ENCODE measurements at places on chromosomes 1 and 21.

- DNase-seq, result no peak
Measured at GRCh38 chr1:29365906-29366670, 129.8 kb downstream of the PTPRU start.

DNA sequence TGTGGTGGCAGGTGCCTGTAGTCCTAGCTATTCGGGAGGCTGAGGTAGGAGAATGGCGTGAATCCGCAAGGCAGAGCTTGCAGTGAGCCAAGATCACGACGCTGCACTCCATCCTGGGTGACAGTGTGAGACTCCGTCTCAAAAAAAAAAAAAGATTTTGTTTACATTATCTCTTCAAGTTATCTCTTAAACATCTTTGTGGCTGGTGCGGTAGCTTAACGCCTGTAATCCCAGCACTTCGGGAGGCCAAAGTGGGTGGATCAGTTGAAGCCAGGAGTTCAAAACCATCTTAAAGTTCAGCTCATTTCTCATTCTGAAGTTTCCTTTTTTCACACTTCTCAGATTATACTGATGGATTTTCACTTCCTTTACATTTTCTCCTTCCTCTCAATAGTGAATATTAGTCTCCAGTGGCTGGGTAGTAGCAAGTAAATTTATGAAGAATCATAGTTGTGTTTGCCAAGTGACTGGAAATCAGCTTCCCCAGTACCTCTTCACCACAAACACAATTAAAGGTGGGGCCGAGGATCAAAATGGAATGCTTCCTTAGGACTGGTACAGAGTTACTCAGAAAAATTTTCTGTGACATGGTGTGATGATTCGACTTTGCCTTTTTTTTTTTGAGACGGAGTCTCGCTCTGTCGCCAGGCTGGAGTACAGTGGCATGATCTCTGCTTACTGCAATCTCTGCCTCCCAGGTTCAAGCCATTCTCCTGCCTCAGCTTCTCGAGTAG lies 13.8 kb downstream of the PIP5K1A start:
- no peak for DNase-seq

- DNase-seq, result no peak
Measured at GRCh38 chr1:17274186-17275170, 25.6 kb downstream of the PADI3 start.

GRCh38 chr1:187374082-187374481 lies 545.3 kb downstream of the PLA2G4A start:
- no peak for DNase-seq

DNA sequence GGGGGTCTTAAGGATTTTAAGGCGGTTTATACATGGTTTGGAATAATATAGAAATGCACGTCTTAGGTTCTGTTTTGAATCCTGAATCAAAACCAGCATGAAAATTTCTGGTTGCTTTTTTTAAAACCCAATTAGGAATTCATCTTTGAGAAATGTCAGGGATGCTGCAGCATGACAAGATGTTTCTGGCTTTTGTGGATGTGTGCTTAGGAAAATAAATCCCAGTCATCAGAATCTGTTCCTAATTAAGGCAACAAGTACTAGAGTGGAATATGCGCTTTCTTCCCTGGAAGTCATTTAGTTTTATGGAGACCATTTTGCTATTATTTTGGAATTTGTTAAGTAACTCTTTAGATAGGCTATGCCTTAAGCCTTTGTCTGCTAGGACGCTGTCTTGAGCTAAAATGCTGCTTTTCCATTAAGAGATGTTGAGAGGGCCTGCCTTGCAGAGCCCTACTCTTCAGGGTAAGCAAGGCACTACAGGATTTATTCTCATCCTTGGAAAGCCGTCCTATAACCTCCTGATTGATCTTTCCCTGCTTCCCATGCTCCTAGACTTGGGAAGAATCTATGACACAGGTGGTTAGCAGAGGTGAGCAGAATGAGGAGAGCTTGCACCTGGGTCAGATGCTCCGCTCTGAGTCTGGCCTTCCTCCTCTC lies 332.8 kb downstream of the DISC1 start:
- DNase-seq, result no peak

DNA sequence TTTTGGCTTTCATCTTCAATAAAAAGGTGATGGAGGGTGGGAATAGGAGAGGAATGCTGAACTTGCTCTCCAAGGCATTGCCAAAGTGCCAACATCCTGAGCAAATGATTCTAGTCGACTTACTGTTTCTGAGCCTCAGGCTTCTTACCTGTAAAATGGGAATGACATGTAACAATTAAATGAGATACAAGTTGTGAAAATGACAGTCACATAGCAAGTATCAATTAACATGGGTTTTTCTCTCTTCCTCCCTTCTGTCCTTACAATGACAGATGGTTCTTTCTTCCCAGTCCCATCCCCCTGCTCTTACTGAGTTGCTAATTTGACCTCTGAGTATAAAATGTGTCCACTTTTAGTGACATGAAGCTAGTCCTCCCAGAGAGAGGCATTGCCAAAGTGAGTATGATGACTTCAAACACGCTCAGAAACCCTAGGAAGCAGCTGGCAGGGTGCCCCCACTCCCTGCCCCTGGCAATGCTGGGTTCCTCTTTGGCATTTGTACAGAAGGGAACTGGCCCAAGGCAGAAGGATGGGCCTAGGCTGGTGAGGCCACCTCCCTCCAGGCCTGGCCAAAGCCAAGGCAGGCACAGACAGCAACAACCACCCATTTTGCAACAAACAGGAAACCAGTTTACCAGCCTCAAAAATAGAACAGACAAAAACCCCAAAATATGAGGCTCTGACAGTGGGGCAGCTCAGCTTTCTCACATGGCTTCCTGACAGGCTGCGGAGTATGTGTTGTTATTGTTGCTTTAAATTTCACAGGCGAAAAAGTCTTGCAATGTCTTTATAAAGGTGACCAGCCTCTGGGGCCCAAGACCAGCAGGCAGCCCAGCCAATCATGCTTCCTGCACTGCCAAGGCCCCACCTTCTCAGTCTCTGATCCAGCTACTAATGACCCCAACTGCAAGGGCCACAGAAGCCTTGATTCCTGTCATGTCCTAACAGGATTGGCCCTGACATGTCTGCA lies 115.9 kb downstream of the HIVEP3 start:
- DNase-seq, result no peak

DNA sequence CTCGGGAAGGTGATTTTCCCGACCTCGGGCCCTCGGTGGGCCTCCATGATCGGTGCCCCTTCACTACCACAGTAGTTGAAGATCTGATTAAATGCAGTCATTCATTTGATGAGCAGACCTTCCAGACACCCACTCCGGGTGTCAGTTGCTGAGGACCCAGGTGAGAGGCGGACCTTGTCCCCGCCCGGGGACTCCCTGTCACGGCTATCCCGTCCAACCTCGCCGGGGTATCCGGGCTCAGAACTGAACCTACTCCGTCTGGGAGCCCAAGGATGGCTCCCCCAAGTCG lies 22.6 kb downstream of the RNU1-3 start:
- DNase-seq, result no peak

GRCh38 chr1:44262816-44263567 lies 49.7 kb downstream of the DMAP1 start:
- DNase-seq, result no peak

GRCh38 chr1:201882665-201883132 lies 6.0 kb upstream of the SHISA4 start:
- no peak for DNase-seq

GRCh38 chr1:3247521-3248121 lies 178.6 kb downstream of the PRDM16 start:
- no peak for DNase-seq

- no peak for DNase-seq
Measured at GRCh38 chr1:39048745-39049370, 22.7 kb downstream of the NDUFS5 start.

DNA sequence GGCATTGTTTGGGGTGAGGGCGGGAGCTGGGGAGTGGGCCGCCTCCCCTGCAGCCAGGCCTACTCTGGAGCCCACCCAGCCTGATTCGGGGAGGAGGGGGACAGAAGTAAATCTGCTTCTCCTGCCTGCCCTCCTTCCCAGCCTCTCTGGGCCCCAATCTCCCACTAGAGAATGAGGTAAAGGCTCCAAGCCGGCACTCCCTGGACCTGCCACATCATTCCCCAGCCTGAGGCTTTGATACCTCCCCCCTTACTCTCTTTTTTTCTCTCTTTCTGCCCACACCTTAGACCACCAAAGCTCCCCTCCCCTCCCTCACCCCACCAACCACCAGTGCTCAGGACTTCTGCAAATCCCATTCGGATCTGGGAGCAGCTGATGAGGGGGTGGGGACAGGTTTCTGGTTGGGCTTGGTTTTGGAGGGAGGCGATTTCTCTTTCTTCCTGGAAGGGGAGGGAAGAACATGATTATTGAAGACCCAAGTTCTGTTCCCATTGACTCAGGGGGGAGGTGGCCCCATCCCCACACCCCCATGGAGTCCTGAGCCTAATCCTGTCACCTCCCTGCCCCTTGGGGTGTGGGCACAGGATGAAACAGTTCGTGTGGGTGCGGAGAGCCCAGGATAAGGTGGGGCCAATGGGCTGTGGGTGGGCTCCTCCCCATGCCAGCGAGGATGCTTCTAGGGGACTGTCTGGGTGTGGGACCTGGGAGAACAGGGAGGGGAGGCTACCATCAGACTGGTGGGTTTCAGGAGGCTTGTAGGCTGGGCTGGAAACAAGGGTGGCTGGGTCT lies 1.3 kb downstream of the MAP7D1 start:
- no peak for DNase-seq

DNA sequence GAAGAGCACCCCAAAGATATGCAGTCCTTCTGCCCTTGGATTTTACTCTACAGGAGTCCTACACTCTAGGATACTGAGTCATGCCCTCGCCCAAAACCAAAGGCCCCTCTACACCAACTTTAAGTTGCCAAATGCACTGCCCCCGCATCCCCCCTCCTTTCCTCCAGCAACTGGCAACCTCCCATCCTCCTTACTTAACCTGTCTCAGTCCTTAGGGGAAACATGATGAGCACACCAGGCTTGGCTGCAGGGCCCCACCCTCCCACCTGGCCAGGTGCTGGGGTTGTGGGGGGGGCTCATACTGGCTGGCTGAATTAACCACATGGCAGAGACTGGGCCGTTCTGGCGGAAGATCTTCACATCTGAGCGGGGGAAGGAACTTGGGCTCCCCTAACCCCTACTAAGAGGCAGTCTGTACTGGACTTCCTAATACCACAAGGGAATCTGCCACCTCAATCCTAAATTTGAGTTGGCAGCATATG lies 1.2 kb downstream of the HDGF start:
- DNase-seq, result no peak

DNA sequence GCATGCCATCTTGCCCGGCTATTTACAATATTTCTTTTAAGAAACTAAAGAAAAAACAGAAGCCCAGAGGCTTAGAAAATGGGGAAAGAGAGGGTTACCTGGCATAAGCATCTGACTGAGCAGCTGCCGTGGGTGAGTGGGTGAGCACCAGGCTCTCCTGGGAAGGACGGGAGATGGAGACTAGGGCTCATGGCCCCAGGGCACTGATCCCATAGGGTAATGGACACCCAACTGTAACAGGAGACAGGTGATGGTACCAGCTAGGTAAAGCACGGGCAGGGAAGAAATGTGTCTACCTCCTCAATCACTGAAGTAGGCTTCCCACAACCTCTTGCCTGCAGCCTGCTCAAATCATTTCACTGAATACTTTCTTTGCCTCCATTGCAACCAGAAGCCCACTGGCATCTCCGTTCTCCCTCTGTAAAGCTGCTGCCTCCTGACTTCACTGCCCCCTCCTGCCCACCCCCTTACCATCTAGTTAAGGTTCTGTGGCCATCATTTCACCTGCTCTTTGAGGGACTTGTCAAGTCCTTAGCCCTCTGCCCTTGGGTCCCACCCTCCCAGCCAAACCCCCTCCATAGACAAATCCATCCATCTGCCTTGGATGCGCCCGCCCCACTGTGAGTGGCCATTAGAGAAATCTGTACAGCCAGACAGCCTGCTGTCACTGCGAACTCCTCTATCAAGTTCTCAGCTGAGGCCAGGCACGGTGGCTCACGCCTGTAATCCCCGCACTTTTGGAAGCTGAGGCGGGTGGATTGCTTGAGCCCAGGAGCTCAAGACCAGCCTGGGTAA lies 6.2 kb downstream of the TMEM125 start:
- DNase-seq, result no peak

DNA sequence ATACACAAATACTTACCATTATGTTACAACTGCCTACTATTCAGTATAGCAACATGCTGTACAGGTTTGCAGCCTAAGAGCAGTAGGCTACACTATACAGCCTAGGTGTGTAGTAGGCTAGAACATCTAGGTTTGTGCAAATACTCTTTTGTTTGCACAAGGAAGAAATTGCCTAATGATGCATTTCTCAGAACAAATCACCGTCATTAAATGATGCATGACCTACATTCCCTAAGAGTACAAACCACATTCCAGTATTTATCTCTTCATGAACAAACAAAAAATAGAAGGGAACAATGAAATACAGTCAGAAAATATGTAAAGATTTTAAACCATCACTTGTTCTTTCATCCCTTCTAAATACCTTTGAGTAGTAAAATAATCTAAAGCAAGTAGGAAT lies 109.7 kb upstream of the HP1BP3 start:
- no peak for DNase-seq

DNA sequence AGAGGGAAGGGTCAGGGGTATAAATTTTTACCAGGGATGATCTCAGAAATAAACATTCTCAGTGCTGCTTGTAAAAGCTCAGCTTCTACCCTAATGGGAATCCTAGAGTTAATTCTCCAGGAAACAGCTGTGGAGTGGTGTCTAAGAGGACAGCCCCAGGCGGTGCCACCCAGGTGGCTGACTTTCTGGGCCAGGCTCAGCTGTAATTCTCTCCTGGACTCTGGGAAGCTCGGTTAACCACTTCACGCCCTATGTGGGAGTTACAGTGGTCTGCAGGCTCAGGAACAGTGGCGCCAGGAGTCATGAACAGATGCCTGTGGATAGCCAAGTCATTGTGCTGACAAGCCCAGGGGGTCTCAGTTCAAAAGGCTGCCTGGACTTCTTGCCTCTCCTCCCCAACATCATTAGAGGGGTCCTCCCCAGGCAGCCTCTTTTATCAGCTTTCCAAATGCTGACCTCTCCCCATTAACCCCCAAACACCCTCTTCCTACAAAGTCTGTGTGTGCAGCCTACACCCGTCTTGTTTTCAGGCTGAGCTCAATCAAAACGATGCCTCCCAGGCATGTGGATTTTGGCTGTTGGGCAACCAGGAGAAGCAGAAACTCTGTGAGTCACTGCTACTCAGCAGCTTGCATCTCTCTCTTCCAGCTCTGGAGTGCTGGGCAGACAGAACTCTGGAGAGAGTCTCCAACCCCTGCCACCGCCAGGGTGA lies 1.2 kb downstream of the HHIPL2 start:
- no peak for DNase-seq

Data from stimulated activated CD8-positive, alpha-beta memory T cell treated with anti-CD3 and anti-CD28 coated beads, Interleukin-15, amount 100 ng/mL, for 1 hour (primary cell).